ENCODE measurements at places on chromosomes 13 and 19. TPM values are rescaled to one million over a fixed set of nuclear protein-coding genes. Genes with fewer than 3 reads are reported as not detected.

DNA sequence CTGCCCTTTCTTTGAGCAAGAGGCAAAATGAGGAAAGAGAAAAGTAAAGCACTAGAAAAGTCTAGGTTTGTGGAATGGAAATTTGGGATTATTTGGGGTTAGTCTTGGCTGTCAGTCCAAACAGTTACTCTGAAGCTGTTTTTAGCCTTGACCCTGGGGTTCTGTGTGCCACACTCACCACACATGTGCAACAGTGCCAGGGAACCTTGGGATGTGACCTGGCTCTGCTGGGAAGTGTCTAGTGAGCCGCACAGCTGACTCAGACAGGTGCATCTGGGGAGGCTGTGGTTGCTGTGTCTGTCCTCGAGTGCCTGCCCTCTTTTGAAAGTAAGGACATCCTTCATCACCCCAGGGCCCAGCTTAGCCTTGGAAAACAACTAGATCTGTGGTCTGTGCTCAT is 15.8 kb downstream of the MICOS13 start:
- H3K36me3 ChIP-seq: peaks cover 69% of the 10 kb centered on the region
- no peaks in the 10 kb centered on the region for H3K27me3 ChIP-seq
- no peaks in the 10 kb centered on the region for H3K4me1 ChIP-seq
- no peak overlapping the region for H3K27ac ChIP-seq
- no peak overlapping the region for H3K4me3 ChIP-seq
- DNase-seq: no peak

- no peaks in the 10 kb centered on the region for H3K36me3 ChIP-seq
- peak overlapping the region; percentile 92 for H3K27ac ChIP-seq
- H3K4me1 ChIP-seq: peaks cover 19% of the 10 kb centered on the region
- no peak overlapping the region for H3K4me3 ChIP-seq
- H3K27me3 ChIP-seq: no peaks in the 10 kb centered on the region
Measured at GRCh38 chr19:35642312-35642711, 767 bp downstream of the ETV2 start.

- no peaks in the 10 kb centered on the region for H3K27me3 ChIP-seq
- H3K4me1 ChIP-seq: no peaks in the 10 kb centered on the region
- no peaks in the 10 kb centered on the region for H3K36me3 ChIP-seq
- H3K4me3 ChIP-seq: no peak overlapping the region
- peak overlapping the region; percentile 15 for H3K27ac ChIP-seq
Measured at GRCh38 chr13:50629497-50629896, 214.0 kb downstream of the DLEU7 start.

DCLK1 gene
- total RNA-seq: 8.6 TPM

KLF1 gene
- not detected for total RNA-seq

DNAAF3 gene
- 1.6 TPM for total RNA-seq

ZNF443 gene
- 3.6 TPM for total RNA-seq

NXNL1 gene
- not detected for total RNA-seq

Data from body of pancreas (tissue), 4 donors.